ENCODE measurements at places on chromosomes 1 and 21. TPM values are rescaled to one million over a fixed set of nuclear protein-coding genes. Genes with fewer than 3 reads are reported as not detected.

The CAMK2N1 gene
- 8.4 TPM for total RNA-seq

The OR2T11 gene
- not detected for total RNA-seq

The OR6K3 gene
- total RNA-seq: not detected

The GUK1 gene
- 367 TPM for total RNA-seq

The CCDC190 gene
- total RNA-seq: 0.43 TPM

The DRAM2 gene
- 37.7 TPM for total RNA-seq

The ZNF648 gene
- total RNA-seq: not detected

The KIF21B gene
- 0.32 TPM for total RNA-seq

The ESPN gene
- not detected for total RNA-seq

The KANK4 gene
- not detected for total RNA-seq

The DIPK1A gene
- total RNA-seq: 19.0 TPM

The TMCC2 gene
- total RNA-seq: 3.2 TPM

The CCDC30 gene
- total RNA-seq: 0.97 TPM

The PADI4 gene
- total RNA-seq: not detected

The A3GALT2 gene
- total RNA-seq: not detected

The KRTAP6-3 gene
- not detected for total RNA-seq

The CR1 gene
- under 0.01 TPM for total RNA-seq

The MOV10 gene
- total RNA-seq: 56.7 TPM

The CDA gene
- total RNA-seq: 1.9 TPM

The MYOCOS gene
- under 0.01 TPM for total RNA-seq

The ZYG11A gene
- total RNA-seq: 1.7 TPM

The F11R gene
- total RNA-seq: 5.6 TPM

The OR10X1 gene
- total RNA-seq: not detected

The COL24A1 gene
- 3.9 TPM for total RNA-seq

The BATF3 gene
- total RNA-seq: 3.9 TPM

The APCS gene
- not detected for total RNA-seq

The NTMT2 gene
- total RNA-seq: not detected

The CD34 gene
- 0.43 TPM for total RNA-seq

The DCDC2B gene
- not detected for total RNA-seq
